ENCODE measurements at places on chromosomes 6 and 20. TPM values are rescaled to one million over a fixed set of nuclear protein-coding genes. Genes with fewer than 3 reads are reported as not detected.

CEP43 gene
- total RNA-seq: 20.9 TPM

DNA sequence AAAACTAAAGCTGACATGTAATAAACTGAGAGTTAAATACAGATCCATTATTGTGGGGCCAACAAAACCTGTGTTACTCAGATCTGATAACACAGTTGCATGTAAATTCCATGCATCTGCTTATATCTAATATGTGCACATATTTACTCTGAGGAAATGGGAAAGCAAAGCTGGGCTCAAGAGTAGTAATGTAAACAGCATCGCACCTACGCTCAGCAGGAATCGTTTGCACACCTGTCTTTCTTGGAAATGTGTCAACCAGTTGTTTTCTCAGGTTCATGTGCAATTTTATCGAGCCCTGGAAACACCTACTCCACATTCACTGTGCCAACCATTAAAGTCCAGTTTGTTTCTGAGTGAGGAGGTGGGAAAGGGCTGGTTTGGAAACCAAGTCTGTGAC lies 80.3 kb upstream of the CNKSR3 start:
- H3K4me1 ChIP-seq: no peaks in the 10 kb centered on the region
- H3K4me3 ChIP-seq: no peak overlapping the region
- peaks cover 3% of the 10 kb centered on the region for H3K27me3 ChIP-seq
- H3K27ac ChIP-seq: no peak overlapping the region

PRELID3B gene
- 66.4 TPM for total RNA-seq

PPP1R14C gene
- total RNA-seq: not detected

All from activated CD4-positive, alpha-beta T cell treated with anti-CD3 and anti-CD28 coated beads, Interleukin-2, amount 10 ng/mL, durations not matched to agents 7 days and 5 days (primary cell).